ENCODE measurements at places on chromosomes 13 and 19. TPM values are rescaled to one million over a fixed set of nuclear protein-coding genes. Genes with fewer than 3 reads are reported as not detected.

The FBXO27 gene
- 15.2 TPM for total RNA-seq

The ATP8A2 gene
- 2.1 TPM for total RNA-seq

The ZNF649 gene
- total RNA-seq, result 13.6 TPM

DNA sequence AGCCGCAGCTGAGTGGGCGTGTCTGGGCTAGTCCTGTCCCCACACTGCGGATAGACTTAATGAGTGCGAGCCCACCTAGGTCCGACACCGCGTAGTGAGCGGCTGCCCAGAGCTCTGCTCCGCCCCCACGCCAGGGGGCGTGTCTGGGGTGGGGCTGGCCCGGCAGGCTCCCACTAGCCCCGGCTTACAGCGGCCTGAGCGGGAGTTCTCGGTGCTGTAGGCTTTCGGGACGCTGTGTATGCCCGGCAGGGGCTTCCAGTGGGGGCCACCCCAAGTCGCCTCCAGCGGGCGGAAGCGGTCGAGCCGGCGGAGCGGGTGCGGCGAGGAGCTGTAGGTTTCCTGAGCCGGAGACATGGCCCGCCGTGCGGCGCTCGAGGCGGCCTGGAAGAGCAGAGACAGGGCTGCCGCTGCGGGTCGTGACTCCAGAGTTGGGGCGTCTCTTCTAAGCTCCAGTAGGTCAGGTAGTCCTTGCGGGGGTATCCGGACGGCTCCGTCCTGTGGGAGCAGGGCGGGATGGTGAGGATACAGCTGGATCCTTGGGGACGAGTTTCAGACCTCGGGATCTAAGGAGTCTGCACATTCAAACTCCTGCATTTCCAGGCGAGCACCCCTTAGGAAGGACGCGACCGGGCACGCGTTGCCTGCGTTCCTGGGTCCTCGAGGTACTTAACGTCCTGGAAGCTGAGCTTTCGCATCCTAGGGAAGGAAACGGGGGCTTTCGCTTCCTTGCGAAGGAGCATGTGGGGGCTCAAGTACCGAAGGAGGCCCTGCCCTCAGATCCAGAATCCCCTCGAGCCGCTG is 1.2 kb downstream of the CGB7 start:
- peak; percentile 74 for DNase-seq

- no peak for DNase-seq
Observed at GRCh38 chr13:85408415-85408814, 390.8 kb downstream of the SLITRK6 start.

- DNase-seq, result no peak
Observed at GRCh38 chr13:28447989-28448388, 46.9 kb downstream of the FLT1 start.

DNA sequence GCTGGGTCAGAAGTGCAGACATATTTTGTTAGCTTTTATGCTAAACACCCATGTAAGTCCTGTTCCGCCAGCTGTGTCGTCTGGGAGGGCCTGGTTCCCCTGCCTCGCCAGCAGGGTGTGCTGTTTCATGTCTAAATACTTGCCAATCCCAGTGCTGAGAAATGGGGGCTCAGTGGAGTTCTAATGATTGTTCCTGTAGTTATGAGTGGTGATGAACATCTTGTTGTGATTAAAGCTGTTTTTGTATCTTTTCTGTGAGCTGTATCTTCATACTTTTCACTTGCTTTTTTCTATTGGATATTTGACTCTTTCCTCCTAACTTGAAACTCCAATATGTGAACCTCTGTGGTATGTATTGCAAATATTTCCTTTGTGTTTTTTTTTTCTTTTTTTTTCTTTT is 32.7 kb downstream of the KDM4B start:
- peak; percentile 50 for DNase-seq

DNA sequence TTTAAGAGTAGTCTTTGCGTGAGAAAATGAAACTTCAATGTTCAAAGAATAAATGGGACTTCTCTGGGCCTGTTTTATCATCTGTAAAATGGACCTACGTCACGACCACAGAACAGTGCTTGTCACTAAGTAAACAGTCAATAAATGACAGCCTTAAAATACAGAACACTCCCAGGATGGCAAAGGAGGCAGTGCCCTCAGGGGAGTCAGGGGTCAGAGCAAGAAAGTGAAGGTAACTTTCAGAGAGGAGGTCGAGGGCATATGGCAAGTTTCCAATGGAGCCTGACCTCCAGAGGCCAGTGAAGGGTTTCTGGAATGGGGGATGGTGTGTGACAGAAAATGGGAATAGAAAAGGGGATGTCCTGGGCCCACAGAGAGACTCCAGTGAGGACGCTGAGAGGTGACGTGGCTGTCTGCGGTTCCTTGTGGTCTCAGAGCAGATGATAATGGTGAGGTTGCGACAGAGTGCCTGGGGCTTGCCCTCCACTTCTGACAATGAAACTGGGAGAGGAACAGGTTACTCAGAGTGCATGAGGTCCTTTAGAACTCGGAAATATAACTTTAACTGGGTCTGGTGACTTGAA is 91.8 kb downstream of the UBL3 start:
- no peak for DNase-seq

DNA sequence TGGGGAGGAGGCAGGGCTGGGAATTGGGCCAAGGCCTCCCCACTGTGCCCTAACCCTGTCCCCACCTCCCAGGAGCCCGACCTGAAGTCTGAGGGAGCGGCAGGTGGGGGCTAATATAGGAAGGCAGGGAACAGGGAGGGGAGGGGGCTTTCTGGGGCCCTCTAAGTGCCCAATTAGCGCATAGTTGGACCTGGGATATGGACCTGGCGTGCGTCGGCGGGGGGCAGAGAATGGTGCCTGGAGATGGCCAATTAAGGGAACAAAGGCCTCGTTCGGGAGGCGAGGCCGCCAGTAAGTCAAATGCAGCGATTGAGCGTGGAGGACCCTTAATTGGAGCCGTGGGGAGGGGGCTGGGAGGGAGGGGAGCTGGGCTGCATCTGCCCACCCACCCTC is at the start of gene C19orf85:
C19orf85 (minus strand) TSS at position 90 of the 393 bp plus-strand sequence. CDS start 197 bp downstream, outside the sequence.
- no peak for DNase-seq
